ENCODE measurements at places on chromosomes 11 and 22.
A peak's percentile ranks its signal among the peaks of the same experiment; 100 is the strongest.

DNA sequence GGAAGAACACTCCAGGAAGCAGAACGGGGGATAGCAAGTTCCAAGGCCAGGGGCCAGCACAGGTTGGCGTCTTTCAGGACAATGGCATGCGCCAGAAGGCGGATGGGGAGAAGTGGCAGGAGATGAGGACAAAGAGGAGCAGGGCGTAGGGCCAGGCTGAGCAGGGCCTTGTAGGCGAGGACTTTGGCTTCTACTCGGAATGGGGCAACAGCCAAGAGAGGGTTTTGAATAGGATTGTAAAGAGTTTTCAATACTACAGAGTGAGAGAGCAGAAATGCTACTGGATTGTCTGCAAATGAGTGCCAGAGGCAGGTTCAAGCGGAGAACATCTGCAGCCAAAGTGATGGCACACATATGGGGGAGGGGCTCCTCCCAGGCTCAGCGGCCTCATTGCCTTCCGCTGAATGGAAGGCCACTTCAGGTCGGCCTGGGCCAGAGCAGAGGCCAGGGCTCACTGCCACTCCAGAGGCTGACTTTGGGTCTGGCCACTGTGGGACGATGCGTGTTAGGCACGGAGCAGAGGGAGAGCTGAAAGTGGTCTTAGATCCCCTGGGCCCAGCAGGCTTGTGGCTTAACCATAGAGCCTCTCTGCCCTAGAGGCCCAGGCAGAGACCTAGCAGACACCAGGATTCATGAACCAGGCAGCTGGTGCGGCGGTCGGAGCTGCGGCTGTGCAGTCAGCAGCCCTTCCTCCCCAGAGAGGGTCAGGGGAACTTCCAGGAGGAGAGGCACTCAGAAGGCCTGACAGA, 118.2 kb downstream of the DSCAML1 start:
- peak; percentile 73 for DNase-seq

DNA sequence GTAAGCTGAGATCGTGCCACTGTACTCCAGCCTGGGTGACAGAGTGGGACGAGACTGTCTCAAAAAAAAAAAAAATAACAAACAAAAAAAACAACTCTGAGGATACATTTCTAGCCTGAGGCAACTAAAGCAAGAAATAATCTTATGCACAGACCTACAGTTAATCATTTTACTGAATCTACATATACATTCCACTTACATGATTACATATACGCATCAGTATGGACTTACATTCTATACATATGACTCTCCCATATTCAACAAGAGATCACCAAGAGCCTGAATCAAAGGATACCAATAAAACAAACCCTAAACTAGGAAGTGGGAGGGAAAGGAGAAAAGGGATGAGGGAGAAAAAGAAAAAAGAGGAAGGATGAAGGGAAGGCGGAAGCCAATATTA, 1.1 kb downstream of the ALG8 start:
- DNase-seq = no peak

GRCh38 chr11:117300283-117300663, 9.1 kb downstream of the BACE1-AS start:
- DNase-seq = peak; percentile 41

DNA sequence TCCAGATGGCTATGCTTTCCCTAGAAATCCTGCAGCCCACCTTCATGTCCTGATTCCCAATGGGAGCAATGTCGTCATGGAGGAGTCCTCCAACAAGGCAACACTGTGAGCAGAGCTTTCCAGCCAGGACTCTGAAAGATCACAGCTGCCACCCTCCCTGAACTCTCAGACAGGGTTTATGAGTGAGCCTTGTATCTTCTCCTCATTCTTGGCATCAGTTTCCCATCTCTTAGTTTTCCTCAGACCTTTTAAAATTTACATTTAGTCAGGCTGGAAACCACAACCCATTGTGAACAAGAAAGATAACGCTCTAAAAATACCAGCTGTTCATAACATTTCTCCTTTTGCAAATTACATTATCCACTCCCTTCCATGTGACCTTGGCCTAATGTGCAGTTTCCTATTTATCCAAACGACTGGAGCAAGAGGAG, 15.6 kb upstream of the LYVE1 start:
- no peak for DNase-seq

DNA sequence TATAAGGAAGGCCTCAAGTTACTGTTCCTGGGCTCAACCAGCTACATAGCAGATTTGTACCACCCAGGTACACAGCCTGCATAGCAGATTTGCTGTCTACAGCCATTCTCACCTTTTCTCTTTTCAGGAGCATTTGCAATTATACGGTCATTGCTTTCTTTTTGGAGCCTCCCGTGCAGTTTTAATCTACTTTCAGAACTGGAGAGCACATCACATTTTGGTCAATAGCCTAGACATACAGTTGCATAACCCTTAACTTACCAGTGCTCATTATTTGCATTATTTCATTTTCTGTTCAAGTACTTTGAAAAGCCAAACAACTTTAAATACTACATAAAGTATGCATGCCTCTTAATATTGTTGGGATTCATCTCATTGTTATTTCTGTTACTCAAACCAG, 150.5 kb upstream of the SORL1-AS1 start:
- DNase-seq = no peak

- DNase-seq = peak; percentile 68
Observed at GRCh38 chr11:120801801-120802689, 221.9 kb upstream of the TBCEL start.

- DNase-seq = no peak
Observed at GRCh38 chr11:7903940-7904339, 27.1 kb downstream of the OR10A6 start.

DNA sequence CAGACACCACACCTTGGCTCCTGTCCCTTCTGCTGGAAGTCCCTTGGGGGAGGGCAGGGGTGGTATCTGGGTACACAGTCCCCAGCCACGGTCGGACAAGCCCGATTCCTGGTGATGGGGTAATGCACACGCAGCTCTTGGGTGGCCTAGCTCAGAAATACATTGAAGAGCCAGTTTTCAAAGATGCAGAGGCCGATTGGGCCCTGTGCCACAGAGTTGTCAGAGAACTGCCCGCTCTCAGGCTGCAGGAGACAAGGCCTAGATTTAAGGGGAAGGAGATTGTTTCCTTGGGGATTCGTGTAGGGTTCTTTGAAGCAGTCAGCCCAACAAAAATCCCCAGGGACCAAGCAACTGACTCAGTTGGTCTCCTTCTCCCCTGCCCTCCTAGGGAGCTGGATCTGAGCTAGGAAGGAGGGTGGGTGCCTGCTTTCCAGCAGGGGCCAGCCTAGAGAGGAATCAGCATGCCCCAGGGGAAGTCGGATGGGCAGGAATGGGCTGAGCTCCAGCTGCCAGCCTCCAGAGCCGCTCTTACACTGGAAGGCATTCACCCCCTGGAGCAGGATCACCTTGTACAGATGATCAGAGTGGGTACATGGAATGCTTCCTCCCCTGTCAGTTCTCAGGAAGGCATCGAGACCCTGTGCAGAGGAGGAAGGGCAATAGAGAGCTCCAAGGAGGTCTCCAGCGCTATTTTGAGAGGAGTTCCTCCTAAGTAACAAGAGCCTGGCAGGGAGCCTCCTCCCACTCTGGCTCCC, 3.3 kb upstream of the SCN4B start:
- no peak for DNase-seq

GRCh38 chr11:97201743-97202612, 812.2 kb downstream of the JRKL start:
- DNase-seq = no peak

GRCh38 chr11:64620381-64620971, 29.5 kb downstream of the SLC22A12 start:
- peak; percentile 48 for DNase-seq

- no peak for DNase-seq
Observed at GRCh38 chr11:77074626-77075221, 8.0 kb downstream of the CAPN5 start.

GRCh38 chr11:91261513-91261912, 963.1 kb upstream of the FAT3 start:
- DNase-seq = no peak

DNA sequence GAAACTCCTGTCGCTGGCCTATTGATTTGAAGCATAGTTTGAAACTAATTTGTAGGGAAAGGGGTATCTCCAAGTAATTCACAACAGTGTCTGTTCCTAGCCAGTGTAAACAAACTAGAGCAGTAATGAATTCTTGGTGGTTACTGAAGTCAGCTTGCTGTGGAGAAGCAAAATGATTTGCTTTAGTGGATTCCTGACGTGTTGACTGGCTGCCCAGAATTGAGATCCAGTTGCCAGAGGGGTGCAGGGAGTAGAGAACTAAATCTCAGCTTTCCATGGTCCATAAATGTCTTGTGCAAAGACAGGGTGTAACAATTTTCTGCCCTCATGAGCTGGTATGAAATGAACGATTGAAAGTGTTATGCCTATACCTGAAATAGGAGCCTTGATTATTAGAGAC, 382.5 kb upstream of the KIRREL3 start:
- DNase-seq = no peak

- DNase-seq = no peak
Observed at GRCh38 chr11:28808771-28809170, 700.6 kb downstream of the METTL15 start.

DNA sequence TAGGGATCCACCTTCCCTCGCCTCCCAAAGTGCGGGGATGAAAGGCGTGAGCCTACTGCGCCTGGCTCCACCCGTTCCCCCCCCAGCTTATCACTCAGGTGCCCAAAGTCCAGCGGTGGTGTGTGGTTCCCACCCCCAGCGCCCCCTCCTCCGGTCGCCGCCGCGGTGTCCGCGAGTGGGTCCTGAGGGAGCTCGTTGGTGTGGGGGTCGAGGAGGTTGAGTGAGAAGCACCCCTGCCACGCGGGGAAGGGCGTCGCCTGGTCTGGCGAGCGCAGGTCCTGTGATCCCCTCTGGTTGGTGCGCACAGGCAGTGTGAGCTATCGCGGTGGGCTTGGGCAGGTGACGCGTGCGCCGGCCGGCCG, 3900.6 kb upstream of the OR11H1 start:
- DNase-seq = no peak

DNA sequence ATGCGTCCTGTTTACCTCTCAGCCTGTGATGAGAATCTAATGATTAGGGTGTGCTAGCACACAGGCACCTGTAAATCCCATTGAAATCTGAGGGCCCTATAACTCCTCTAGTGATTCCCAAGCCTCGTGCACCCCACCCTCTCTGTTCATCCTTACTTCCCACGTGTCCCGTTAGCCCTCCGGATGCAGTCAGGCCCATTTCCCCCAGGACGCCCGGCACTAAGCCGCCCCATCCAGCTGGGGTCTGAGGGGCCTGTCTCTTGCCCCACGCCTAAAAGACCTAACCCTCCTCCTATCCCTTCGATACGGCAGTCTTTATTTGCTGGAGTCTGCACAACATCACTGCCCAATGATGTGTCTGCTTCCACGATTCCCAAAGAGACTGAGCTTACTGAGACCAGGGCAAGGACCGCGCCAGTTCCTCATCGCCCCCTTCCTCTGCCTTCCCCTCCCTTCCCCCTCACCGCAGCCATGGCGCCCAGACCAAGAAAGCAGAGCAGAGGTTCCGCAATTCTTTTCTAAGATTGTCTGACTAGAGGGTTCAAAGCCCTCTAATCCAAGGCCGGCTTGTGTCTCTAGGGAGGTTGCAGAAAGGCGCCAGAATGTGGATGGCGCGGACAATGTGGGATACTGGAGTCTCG, 1.1 kb upstream of the FADS2 start:
- DNase-seq = no peak

DNA sequence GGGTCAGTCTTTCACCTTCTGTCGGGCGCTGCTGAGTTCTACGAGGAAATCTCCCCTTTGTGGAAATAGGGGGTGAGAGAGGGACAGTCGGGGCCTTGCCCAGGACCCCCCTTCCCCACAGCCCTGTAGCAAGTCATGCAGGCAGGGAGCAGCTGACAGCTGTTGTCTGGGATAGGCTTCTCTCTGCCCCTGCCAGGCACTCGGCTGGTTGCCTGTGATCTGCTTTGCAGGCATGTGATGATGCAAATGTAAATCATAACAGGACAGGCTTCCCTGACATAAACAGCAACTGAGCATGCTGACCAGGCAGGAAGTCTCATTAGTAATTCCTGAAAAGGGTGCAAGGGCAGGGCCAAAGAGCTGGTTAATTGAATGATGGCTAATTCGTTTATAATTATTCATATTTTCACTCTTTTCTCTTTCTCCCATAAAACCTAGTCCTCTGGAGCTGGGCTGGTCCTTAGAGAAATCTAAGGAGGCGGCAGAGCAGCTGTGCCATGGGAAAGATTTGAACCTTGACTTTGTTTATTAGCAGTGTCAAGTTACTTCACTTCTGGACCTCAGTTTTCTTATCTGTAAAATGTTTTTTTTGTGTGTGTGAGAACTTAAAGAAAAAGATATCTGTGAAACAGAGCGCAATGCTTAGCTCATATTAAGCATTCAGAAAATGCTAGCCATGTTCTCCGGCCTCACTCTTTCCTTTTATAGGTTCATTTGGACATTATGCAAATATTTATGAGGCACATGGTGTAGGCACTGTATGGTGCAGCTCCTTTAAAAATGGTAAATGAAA, 129.7 kb downstream of the LDLRAD3 start:
- peak; percentile 74 for DNase-seq

- DNase-seq = no peak
Observed at GRCh38 chr22:23754980-23755636, 883 bp upstream of the VPREB3 start.

- no peak for DNase-seq
Observed at GRCh38 chr22:31082606-31083376, 1.7 kb downstream of the SMTN start.

DNA sequence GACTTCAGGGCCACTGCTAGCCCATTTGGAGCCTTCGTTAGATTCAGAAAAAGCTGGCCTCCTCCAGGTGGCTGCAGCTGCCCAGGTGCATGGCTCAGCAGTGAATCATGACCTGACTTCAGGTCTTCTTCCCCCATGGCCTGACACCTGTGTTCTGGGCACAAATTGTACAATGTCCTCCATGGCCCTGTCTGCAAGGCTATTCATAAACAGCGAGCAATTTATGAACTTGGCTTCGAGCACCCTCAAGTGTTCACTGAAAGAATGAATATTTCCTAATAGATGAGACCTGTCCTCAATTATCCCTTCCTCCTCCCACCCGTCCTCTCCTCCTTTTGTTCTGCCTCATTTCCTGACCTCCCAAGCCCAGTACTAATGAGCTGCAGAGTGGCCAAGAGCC, 12.2 kb upstream of the VPS37C start:
- DNase-seq = no peak

- DNase-seq = no peak
Observed at GRCh38 chr11:68002938-68003845, 705 bp downstream of the UNC93B1 start.

- no peak for DNase-seq
Observed at GRCh38 chr11:67656278-67656922, 5.9 kb upstream of the ACY3 start.

DNA sequence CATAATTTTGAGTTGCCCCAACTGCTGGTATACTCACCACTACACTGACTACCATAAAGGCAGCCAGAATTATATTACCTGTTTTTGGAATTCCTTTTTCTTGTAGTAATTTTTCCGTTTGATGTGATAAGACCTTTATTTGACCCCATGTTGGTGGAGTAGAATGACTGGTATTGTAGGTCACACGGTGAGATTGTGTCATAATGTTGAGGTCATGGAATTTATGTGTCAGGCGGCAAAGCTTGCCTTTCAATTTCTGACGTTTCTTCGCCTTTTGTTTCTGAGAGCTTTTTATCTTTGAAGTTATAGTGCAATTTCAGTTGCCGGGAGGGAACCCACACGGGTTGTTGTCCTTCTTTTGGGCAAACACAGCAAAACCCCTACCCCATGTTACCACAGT, 13.0 kb downstream of the OR52K1 start:
- DNase-seq = no peak

- DNase-seq = no peak
Observed at GRCh38 chr22:43202756-43203410, 15.9 kb upstream of the TTLL12 start.

All from hypothalamus (tissue), 51 donors.